Stimulated activated CD4-positive, alpha-beta T cell treated with anti-CD3 and anti-CD28 coated beads, Interleukin-12 subunit alpha, Interleukin-12 subunit beta, amount 100 ng/mL, for 48 hours (primary cell): ENCODE measurements at places on chromosomes 2 and 18.

DNA sequence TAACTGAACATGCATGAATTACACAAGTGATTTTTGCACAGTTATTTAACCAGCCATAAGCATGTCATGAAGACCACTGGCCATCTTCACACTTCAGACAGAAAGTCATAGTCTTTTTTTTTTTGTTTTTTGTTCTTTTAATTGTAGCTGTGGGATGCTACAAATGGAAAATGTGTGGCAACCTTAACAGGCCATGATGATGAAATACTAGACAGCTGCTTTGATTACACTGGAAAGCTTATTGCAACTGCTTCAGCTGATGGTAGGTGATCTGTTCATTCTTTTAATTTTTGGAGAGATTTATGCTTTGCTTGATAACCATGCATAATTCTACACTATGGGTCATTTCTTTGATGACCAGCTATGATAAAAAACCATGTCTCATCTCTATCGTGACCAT, 35.6 kb downstream of the DAW1 start:
- no peak for DNase-seq

DNA sequence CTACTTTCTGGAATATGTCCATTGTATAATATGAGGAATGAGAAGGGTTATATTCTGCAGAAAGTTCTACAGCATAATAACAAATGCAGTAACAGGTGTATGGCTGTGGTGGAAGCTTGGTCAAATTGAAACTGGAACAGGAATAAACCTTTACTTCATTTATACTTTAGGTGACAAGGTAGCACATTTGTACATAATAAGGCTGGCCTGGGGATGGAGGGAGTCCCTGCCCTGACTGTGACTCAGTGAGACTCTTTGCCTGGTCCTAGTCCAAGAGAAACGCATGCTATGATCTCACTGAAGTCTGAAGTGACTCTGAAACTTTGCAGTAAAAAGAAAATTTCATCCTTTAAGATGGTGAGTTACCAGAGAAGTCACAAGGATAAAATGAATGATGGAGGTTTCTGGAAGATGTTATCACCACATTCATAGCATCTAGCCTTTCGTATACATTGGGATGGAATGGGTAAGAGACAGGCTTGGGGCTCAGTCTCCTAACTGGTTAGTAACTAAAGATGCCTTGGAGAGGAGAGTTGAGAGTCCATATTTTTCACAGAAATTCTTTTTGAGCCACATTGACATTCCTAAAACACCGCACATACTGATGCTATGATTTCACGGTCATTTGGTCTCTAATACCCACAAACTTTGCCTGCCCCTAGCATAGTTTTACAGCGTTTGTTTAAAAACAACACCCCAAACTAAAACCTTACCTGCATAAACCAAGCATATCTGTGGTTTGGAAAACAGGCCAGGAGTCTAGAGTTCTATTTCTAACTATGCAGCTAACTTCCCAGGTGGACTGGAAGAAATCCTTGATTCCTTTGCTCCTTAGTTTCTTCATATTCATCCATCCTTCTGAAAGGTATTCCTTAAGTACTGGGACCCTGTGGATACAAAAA, 42.4 kb upstream of the NABP1 start:
- DNase-seq, result no peak

DNA sequence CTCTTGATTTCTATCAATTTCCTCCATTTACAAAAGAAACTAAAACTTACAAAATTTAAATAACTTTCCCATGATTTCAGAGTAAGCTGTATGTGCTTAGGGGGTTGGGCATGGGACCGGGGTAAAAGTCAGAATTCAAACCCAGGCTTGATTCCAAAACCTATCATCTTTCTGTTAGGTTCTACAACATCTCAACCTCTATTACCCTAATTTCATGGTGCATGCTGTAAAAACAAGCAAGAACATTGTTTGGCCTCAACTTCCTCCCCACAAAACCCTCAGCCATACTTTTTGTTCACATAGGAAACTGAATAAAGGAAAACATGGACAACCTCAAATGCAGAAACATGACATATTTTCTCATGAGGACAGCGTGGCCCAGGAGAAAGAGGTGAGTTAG, 59.3 kb downstream of the RDH14 start:
- no peak for DNase-seq

DNA sequence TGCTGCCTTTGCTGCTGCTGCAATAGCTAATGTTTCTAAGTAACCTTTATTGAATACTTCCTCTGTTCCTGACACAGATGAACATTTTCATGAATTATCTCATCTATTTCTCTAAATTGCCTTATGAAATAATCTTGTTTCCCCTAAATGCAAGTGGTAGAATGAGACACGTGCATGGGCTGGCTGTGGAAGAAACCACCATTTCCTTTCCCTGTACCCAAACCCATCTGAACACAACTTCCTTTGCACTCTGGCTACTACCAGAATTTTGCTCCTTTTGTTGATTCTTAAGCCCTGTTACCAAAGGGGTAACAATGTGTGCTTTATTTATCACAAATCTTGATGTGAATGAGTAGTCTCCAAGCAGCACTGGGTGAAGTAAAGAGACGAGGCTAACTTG, 29.2 kb downstream of the AKAIN1 start:
- DNase-seq, result no peak

- DNase-seq, result no peak
These were observed 60.0 kb downstream of the MYO1B start for GRCh38 chr2:191304939-191305875.

DNA sequence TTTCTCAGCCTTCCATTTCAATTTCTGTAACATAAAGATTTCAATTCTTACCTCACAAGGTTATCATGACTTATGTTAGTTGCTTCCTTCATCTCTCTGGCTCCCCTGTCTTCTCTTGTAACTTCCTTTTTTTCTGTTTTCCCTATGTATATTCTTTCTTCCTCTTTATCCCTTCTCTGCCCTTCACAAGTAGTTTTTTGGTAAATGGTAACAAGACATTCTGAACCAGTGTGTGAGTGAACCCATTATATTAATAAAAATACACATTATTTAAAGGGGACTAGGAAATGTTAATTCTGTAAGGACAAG, 8.4 kb downstream of the ACSL3 start:
- DNase-seq, result no peak

- DNase-seq, result no peak
These were observed 18.6 kb downstream of the HIBCH start for GRCh38 chr2:190301032-190301431.

DNA sequence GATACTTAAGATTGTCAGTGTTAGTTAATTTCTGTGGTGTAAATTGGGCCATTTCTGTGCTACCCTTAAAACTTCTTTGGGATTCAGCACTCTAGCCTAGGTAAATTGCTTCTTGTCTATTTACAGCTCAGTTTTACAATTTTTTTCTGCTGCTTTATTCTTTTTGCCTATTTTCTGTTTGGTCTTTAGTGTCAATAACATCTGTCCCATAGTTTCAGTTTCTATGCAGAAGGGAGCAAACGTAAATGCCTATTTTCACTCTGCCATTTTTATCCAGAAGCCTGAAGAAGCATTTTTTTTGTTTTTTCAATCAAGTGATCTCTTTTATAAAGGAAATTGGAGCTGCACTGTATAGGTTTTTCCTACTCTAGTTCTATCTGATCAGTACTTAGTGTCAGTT, 564.9 kb upstream of the MEX3C start:
- no peak for DNase-seq

- DNase-seq, result no peak
These were observed 3.6 kb upstream of the SH2D6 start for GRCh38 chr2:85414761-85415553.

- DNase-seq, result no peak
These were observed 189.4 kb upstream of the ARL4C start for GRCh38 chr2:234686088-234686890.

DNA sequence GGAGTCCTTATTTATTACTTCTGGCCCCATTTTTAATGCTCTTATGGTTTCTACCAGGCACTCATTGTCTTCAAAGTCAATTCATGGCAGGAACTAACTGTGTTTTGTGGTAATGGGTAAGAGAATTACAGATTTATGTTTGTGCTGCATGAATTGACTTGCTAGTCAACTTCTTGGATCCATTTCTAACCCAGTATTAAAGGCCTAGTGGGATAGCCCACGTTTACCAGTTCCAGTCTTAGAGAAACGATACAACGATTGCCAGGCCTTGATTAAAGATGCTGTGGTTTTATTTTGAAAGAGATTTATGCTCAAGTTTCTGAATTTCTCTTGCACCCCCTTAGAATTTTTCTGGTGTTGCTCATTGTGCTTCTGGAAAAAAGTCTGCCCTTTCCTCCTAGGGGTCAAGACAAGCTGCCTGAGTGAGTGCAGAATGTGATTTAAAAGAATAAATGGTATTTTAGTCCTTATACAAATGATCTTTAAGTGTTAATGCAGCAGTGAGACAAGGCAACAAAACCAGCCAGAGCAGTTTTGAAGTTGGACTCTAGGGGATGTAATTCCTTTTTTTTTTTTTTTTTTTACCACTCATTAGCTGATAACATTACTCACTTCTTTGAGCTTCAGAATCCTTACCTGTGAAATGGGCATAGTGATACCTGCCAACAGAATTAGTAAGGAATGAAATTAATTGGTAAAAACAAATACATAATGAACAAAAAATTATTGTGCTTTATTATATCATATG, 101.5 kb downstream of the ARHGAP15 start:
- no peak for DNase-seq

DNA sequence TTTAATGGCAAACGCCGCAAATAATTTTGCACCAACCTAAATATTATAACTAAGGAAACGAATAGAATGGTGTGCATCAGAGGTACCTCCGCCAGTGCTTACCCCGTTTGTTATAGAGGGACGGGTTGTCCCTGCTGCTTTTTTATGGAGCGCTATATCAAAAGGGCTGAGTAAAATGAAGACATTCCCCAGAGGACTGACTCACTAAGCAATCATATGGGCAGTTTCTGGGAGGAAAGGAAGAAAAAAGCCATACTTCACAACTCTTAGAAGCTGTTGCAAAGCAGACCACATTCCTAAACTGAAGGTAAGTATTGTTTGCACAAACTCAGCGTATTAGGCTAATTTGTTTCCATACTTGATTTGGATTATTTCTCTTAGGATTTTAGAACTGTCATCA, 12.9 kb downstream of the ID2 start:
- DNase-seq, result no peak

- DNase-seq, result no peak
These were observed 98.8 kb upstream of the ZNF516 start for GRCh38 chr18:76593843-76594242.

DNA sequence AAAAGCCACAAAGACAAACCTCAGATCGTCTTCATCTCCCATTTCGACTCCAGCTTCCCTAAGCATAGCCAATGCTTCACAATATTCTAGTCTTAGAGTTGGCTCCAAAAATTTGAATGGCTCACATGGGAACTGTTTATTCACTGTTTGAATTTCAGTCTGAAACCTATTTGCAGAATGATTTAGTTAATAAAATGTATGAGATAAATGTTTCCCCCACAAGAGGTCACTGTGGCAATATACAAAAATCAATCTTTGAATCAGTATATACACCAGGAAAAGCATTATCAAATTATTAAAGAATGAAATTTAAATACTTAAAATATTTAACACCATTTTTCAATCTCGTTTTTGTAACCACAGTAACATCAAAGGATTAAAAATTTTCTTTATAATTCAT, 40.0 kb upstream of the MCM6 start:
- DNase-seq, result peak; percentile 31

- no peak for DNase-seq
These were observed 305.8 kb downstream of the STK39 start for GRCh38 chr2:167941604-167942003.

GRCh38 chr2:37665604-37666362, 5.7 kb downstream of the CDC42EP3 start:
- DNase-seq, result no peak

DNA sequence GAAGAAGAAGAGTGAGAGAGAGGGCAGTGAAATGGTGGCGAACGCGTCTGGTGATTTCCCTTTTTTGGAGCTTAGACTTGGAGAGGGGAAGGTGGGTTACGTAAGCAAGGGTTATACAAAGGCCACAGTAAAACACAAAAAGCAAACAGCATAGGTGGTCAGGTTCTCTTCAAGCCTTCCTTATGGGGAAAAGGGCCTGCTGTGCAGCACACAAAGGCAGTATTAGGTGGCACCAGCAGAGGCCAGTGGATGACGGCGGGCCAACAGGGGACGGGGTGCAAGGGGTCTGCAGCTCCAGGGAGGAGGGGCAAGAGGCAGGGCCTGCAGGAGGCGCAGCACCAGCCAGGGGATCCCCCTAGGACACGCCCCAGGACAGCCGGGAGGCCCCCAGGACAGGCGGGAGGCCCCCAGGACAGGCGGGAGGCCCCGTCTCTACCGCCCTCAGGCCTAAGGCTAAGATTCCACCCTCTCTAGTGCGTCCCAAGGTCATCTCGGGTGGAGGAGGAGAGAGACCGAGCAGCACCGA, 32.6 kb upstream of the NPC1 start:
- peak; percentile 1 for DNase-seq
